Activated CD8-positive, alpha-beta memory T cell treated with anti-CD3 and anti-CD28 coated beads, Interleukin-2, amount 10 ng/mL, durations not matched to agents 7 days and 5 days (primary cell): ENCODE measurements at places on chromosomes 3 and 15.

DNA sequence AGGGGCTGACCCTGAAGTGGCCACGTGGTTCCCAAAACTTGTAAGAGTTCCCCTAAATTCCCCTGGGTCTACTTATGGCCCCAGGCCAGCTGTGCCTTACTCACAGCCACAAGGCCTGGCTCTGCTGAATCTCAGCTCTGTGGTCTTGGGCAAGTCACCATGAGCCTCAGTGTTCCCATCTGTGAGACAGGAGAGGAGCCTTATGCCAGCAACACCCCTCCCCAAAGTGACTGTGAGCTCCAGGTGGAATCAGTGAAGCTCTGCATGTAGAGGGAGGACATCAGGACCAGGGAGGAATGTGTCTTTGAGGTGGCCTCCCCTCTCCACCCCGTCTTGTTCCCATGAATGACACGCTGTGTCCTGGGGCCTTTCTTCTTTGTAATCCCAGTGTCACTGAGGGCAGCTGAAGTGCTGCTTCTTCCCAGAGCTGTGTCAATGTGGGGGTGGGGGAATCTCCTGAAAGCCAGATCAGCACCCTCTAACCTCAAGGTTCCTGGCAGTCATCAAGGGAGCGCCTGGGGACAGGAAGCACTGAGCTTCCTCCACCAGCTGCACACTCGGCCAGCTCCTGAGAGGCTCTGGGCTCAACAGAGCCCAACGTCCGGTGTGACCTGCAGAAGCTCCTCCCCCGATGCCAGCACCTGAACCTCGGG lies 258.9 kb downstream of the UACA start:
- peak; percentile 56 for DNase-seq

DNA sequence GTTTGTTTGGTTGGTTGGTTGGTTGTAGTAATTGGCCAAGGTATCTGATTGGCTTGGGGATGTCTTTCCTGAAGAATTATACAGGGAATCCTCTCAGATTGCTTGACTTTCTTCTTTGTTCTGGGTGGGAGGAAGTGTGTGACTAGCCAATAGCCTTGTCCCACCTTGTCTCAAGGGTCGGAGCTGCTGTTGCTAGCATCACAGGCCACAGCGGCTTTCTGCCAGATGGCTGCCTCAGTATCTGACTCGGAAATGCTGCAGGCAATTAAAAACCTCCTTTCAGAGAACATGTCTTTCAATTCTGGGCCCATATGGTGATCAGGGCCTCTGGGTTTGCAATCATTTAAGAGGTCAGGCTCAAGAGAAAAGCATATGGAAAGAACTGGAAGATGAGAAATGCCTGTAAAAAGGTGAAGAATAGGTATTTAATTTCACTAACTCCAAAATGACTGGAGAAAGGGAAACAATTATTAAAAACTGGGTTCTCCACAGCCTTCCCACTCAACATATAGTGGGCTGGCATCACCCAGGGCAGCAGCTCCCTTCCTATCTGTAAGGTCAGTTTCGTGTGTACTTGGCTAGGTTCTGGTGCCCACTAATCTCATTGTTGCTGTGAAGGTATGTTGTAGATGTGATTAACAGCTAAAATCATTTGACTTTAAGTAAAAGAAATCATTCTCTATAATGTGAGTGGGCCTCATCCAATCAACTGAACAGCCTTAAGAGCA lies 32.4 kb downstream of the TGFBR2 start:
- DNase-seq: peak; percentile 62

DNA sequence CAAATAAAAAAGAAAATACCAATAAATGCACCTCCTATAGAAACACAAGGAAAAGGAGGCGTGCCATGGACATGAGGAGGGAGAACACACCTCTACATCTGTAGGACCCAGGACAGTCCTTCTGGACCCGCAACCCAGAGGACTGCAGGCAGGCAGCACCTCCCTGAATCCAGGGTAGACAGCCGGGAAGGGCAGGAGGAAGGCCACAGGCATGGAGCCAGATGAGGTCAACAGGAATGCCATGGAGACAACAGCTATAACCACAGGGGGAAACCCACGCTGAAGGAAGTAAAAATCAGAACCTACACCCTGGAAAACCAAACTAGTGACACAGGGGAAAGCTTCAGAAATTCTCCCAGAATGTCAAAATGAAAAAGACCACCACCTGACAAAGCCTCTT lies 248.8 kb upstream of the NSMCE3 start:
- DNase-seq: no peak

DNA sequence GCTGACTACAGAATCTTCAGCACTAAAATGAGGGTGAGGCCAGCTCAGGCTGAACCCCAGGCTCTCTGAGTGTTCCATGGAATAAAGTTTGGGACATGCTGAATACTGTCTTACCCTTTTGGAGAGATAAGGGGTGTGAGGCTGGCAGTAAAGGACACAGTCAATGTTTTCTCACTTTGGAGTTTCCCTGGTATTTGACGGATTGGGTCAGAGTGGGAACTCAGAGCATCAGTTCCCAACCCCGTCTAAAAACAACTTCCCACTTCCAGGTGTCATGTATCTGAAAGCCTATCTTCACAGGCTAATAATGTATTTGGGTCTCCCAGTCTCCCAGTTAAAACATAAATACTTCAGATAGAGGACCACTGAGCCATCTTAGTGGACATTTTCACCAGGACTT lies 180.7 kb downstream of the TLE3 start:
- DNase-seq: no peak

DNA sequence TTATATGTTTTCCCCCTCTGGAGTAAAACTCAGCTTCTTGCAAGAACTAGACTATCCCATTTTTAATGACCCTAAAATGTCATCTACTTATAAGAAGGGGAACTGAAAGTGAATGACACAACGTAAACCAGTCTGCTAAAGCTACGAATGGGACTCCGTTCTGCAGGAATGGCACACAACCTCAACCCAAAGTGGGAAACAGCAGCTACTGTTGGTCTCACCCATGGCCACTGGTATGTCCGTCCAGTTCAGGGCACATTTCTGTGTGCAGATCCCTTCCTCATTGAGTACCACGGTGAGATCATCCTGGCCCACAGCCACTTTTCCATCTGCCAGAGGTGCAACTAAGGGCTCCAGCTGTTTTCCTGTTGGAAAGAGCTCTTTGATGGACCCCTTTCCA lies 23.8 kb downstream of the VPS39 start:
- DNase-seq: no peak

- no peak for DNase-seq
Measured at GRCh38 chr3:16334909-16335308, 69.9 kb downstream of the OXNAD1 start.

DNA sequence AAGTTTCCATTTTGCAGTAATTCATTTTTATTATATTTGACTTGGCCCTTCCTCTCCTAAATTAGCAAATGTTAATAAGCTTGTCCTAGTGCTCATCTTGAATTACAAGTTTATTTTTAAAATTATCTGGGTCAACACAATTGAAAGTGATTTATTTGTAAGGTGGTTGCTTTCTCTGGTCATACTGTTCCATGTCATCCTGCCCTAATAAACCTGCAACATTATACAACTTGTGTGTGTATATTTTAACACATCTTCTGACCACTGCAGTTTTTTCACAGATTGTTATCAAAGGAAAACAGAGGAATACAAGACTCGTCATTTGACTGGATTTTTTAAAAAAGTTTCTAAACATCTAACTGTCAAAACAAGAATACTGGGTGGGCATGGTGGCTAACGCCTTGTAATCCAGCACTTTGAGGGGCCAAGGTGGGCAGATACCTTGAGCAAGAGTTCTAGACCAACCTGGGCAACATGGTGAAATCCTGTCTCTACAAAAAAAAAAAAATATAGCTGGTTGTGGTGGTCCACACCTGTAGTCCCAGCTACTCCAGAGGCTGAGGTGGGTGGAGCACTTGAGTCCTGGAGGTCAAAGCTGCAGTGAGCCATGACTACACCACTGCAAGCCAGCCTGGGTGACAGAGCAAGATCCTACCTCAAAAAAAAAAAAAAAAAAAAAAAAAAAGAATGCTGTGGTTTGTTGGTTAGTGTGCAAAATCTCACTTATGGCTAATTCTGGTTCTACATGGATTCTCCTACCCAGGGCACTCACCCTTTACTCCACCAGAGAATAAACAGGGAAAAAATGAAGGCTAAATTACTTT lies 5.0 kb upstream of the LRRFIP2 start:
- peak; percentile 49 for DNase-seq

- no peak for DNase-seq
Measured at GRCh38 chr3:71530903-71531530, 52.5 kb downstream of the FOXP1 start.

GRCh38 chr3:39295184-39295775 lies 15.4 kb upstream of the CX3CR1 start:
- no peak for DNase-seq

DNA sequence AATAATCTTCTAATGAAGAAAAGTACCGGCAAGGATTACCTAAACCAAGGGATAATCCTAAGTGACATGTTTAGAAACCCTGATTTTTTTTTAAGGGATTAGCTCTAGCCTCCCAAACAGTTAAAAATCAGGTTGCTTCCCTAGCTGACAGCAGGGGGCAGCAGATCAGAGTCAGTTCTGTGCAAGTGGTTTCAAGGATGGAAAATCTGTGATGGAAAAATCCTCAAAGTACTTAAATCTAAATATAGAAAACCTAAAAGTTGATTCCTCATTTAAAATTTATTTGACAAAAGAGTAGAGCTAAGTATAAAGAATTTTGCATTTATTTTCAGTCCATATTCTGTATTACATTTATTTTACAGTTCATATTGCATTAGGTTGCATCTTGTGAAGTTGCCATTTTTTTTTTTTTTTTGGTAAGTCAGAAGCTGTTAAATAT lies 107.6 kb downstream of the PEX5L start:
- DNase-seq: peak; percentile 65

DNA sequence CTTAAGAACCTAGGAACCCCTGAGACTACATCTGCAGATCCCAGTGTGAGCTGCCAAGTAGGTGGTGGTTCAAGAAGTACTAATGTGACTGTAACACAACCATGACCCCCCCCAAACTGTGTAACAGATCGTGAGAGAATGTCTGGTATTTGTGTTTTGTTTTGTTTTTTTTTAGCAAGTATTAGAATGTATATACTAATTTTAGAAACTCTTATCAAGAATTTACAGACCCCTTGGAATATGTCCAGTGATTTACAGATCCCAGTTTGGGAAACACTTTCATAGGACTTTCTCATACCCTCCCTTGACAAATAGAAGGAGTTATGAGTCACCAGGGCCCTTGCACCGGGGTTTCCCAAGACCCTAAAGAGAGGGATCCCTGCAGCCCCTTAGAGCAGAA lies 79.8 kb downstream of the SEMA5B start:
- DNase-seq: no peak

DNA sequence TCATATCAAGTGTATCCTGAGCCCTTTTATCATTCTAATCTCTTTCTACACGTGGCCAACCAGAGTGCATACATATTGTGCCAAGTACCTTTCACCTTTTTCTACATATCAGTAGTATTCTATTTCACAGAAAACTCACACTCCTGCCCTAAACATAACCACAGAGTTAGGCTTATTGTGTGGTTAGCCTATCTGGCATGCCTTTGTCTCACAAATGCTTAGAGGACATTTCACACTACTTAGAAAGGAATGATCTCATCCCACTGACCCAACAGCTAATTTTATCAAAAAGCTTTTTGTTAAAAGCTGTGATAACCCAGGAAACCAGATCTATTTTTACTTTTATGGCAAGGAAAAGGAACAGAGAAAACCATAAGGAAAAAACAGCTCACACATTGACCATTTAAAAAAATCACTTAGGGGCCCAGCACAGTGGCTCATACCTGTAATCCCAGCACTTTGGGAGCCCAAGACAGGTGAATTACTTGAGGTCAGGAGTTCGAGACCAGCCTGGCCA lies 17.8 kb upstream of the MAP4 start:
- no peak for DNase-seq

GRCh38 chr3:112097378-112097777 lies 11.2 kb downstream of the C3orf52 start:
- DNase-seq: no peak

DNA sequence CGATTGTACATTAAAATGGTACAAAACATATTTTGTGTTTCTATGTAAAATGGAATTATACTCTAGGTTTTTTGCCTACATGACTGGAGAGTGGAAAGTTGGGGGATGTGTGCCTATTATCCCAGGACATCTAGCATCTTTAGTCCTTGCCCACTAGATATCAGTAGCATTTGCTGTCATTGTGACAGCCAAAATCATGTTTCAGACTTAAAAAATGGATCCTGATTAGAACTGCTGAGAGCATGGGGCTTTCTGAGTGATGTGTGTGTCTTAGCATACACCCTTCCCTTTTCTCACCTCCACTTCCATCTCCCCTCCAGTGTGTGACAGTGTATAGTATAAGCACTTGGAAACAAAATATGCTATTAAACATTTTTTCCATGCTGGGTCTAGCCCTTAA lies 13.3 kb downstream of the ARMC8 start:
- no peak for DNase-seq

DNA sequence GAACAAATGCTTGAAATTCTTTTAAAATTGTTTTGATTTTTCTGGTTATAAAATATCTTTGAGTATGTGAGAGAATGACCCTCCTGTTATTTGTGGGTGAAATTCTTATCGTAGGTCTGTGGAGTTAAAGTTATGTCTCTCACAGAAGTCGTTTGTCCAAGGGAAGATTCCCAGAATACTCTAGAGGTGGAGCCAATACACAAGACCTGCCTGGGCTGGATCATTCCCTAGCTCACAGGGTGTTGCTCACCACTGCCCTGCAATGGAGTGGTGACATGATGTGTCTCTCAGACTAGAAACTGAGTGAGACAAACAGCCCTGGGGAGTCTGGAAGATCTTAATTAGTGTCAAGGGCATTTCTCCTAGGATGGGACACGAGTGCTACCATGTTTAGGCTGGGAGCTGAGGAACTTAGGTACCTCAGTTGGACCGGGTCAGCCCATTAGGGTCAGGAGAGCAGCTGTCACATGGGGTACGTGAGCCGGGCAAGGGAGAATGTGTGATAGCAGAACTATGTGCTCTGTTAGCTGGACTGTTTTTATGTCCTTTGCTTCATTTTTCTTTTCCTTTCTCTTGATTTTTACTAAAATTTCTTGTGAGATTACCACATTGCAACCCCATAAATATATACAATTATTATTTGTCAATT lies 53.6 kb upstream of the MYO5C start:
- DNase-seq: no peak

- peak; percentile 54 for DNase-seq
Measured at GRCh38 chr3:53114412-53115074, 15.7 kb downstream of the RFT1 start.

DNA sequence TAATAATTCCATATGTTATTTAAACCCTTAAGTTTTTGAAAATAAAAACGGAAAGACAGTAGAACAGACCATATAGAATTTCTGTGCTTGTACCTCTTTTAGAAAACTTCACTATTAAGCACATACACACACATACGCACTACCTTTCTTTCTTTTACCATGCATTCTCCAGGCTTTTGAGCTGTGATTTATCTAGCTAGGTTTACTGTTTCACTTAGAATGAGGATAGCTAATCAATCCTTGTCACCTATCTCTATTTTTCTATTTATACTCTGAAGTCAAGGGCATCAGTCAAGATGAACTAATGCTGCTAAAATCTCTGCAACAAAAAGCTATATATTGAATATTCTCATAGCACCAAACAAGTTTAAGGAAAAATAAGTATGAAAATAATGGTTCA lies 43.2 kb downstream of the GOLIM4 start:
- no peak for DNase-seq

GRCh38 chr3:10635446-10636076 lies 130.2 kb upstream of the ATP2B2 start:
- DNase-seq: no peak
